ENCODE measurements at places on chromosomes 5 and 9. TPM values are rescaled to one million over a fixed set of nuclear protein-coding genes. Genes with fewer than 3 reads are reported as not detected.

GRCh38 chr9:108012886-108013665 lies 523.5 kb upstream of the KLF4 start:
- no peak for DNase-seq

GRCh38 chr9:76101491-76101890 lies 211.0 kb downstream of the PCSK5 start:
- no peak for DNase-seq

DNA sequence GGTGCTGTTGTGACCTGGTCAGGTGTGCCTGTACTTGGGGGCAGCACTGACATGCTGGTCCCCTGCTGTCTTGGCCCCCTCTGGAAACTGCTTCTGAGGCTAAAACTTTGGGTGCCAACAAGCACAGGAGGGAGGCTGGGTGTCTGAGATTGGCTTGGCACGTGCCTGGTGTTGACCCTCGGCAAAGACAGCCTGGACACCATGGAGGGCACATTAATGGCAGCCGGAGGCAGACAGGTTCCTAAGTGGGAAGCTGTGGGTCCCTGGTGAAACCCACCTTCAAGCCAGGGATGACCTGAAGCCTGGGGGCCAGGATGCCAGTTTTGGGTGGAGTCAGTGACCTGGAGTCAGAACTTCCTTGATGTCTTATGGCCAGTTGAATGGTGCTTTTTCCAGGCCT lies 894.1 kb downstream of the PTPRD start:
- no peak for DNase-seq

FIBCD1 gene
- 0.33 TPM for total RNA-seq

IFNE gene
- total RNA-seq, result not detected

GRCh38 chr5:59062986-59063683 lies 480.3 kb downstream of the RAB3C start:
- no peak for DNase-seq

GRCh38 chr9:4242239-4242638 lies 57.6 kb downstream of the GLIS3 start:
- no peak for DNase-seq

All from endothelial cell (in vitro differentiated cells).